Progenitor cell of endocrine pancreas (in vitro differentiated cells): ENCODE measurements at places on chromosomes 2 and 18.
A peak's percentile ranks its signal among the peaks of the same experiment; 100 is the strongest.

GRCh38 chr18:5662586-5663090 lies 118.8 kb upstream of the EPB41L3 start:
- DNase-seq = no peak

- DNase-seq = no peak
Measured at GRCh38 chr2:81545626-81546025, 1241.1 kb upstream of the LRRTM1 start.

- DNase-seq = no peak
Measured at GRCh38 chr2:205633994-205634393, 48.3 kb upstream of the NRP2 start.

GRCh38 chr2:181742361-181742760 lies 62.0 kb upstream of the NEUROD1 start:
- no peak for DNase-seq

DNA sequence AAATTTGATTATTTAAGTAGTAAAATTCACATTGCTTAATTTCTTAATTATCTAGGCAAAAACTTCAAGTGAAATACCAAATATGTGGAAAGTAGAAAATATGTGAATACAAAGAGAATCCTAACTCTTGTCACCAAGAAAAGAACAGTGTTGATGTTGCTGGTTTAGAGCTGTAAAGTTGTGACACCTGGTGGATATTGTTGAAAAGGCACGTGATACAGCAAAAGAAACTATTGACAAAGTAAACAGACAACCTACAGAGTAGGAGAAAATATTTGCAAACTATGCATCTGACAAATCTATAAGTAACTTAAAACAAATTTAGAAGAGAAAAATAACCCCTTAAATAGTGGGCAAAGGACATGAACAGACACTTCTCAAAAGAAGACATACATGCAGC lies 25.6 kb upstream of the ZC3H15 start:
- no peak for DNase-seq

- no peak for DNase-seq
Measured at GRCh38 chr2:178280244-178280852, 86.0 kb downstream of the OSBPL6 start.

DNA sequence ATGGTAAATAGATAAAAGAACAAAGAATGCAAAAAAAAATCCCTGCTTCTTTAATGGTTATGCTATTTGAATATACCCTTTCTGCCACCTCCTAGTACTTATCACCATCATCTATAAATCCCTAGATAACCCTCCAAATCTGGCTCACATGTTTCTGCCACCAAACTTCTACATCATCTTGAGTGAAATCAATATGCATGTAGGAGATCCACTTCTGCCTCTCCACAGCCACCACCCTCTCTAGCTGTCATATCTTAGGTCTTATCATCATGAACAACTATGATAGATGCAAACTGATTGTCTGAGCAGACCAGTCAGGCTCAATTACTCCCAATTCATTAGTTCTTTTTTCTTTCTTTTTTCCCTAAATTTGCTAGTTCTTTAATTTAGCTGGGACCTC lies 55.3 kb downstream of the STRN start:
- no peak for DNase-seq

DNA sequence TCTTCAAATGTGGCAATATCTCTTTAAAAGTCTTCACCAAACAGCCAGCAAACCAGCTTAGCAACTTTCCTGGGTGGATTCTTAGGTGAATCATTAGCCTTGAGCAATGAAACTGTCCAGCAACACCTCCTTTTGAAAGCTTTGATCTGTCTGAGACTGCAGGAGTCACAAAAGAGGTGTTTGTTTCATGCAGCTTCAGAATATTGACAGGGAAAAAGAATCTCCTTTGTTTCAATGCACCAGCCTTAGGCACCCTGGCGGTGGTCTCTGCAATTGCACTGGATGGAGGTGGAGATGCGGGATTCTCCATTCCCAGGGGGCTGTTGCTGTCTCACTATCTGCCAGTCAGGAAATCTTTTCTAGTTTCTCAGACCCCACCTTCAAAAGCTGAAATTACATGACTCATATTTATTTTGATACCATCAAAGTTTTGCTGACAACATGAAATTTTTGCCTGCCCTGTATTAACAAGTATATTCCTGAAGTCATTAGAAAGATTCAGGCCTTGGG lies 76.0 kb upstream of the DSG1 start:
- DNase-seq = peak; percentile 58
